ENCODE measurements at places on chromosomes 4 and X. TPM values are rescaled to one million over a fixed set of nuclear protein-coding genes. Genes with fewer than 3 reads are reported as not detected.

- no peaks in the 10 kb centered on the region for H3K27me3 ChIP-seq
- H3K4me3 ChIP-seq = no peak overlapping the region
- DNase-seq = no peak
- no peaks in the 10 kb centered on the region for H3K4me1 ChIP-seq
- peak overlapping the region; percentile 4 for H3K27ac ChIP-seq
- H3K36me3 ChIP-seq = no peaks in the 10 kb centered on the region
These were observed 23.8 kb downstream of the SHROOM3 start for GRCh38 chr4:76458825-76459224.

DNA sequence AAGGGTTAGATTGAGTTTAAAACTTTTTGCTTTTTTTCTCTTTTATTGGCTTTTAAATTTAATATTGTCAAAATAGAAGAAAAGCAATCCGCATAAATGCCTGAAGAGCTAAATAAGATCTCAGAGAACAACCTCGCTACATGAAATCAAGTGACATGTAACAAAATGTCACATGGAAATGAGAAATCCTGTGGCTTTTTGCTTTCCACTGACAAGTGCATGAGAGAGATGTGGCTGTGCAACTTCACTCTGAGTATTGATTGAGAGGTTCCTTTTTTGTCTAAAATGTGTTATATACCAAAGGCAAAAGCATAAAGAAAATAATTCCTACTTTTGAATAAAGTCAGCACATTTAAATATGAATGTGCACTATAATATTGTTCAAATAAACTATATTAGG, 263.5 kb downstream of the MAPK10 start:
- no peak overlapping the region for H3K27ac ChIP-seq
- no peaks in the 10 kb centered on the region for H3K4me1 ChIP-seq
- no peaks in the 10 kb centered on the region for H3K27me3 ChIP-seq
- H3K4me3 ChIP-seq = no peak overlapping the region

- H3K27ac ChIP-seq = no peak overlapping the region
- peaks cover 11% of the 10 kb centered on the region for H3K4me1 ChIP-seq
- H3K4me3 ChIP-seq = no peak overlapping the region
- no peaks in the 10 kb centered on the region for H3K36me3 ChIP-seq
- no peak for DNase-seq
- no peaks in the 10 kb centered on the region for H3K27me3 ChIP-seq
These were observed 21.7 kb upstream of the PAQR3 start for GRCh38 chr4:78960926-78961325.

DNA sequence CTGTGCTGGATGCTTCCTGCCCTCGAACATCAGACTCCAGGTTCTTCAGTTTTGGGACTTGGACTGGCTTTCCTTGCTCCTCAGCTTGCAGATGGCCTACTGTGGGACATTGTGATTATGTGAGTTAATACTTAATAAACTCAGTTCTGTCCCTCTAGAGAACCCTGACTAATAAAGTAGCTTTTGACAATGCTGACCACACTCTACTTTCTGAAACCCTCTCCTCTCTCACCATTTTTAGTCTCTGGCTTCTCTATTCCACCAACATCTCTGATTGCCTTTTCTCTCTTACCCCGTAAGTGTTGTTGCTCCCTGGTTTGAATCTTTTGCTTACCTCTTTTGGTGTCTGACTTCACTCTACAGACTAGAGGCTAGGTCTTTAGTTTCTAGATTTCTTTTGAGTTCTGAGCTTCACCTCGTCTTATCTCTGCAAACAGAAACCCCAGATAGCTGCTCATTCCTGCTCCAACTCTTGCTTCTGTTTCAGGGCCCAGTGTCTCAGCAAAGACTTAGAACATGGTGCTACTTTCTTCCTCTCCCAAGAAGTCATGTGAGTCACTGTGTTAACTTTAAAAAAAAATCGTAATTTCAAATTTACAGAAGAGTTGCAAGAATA, 11.4 kb downstream of the TMSB4X start:
- no peak for DNase-seq
- no peaks in the 10 kb centered on the region for H3K27me3 ChIP-seq
- H3K27ac ChIP-seq = no peak overlapping the region
- H3K4me3 ChIP-seq = no peak overlapping the region

- H3K27me3 ChIP-seq = no peaks in the 10 kb centered on the region
- no peak overlapping the region for H3K27ac ChIP-seq
- no peak overlapping the region for H3K4me3 ChIP-seq
- no peaks in the 10 kb centered on the region for H3K4me1 ChIP-seq
- no peak for DNase-seq
- peaks cover 55% of the 10 kb centered on the region for H3K36me3 ChIP-seq
These were observed 10.3 kb downstream of the GNL3L start for GRCh38 chrX:54540289-54540688.

DNA sequence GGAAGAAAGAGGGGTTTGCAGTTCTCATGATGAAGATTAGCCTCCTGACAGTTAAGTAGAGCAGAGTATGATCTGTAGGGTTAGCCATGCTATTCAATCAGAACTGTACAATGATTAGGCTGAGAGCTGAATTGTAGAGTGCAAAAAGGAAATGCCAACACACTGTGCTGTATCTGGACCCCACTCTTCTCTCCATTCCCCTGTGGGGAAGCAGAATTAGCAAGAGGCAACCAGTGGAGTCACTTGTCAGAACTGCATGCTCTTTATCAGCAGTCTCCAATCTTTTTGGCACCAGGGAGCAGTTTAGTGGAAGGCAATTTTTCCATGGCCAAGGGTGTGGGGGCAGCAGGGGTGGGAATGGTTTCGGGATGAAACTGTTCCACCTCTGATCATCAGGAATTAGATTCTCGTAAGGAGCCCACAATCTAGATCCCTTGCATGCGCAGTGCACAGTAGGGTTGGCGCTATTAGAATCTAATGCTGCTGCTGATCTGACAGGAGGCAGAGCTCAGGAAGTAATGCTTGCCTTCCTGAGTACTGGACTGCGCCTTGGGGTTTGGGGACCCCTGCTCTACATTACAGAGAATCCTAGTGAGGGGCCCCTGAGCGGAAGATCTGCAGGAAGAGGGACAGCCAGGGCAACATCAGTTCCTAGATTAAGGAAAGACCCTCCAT, 19.4 kb downstream of the TBC1D9 start:
- no peak for DNase-seq
- no peak overlapping the region for H3K27ac ChIP-seq
- no peak overlapping the region for H3K4me3 ChIP-seq
- H3K36me3 ChIP-seq = no peaks in the 10 kb centered on the region
- H3K27me3 ChIP-seq = no peaks in the 10 kb centered on the region

GRCh38 chr4:167602157-167602556, 367.9 kb upstream of the SPOCK3 start:
- no peak for DNase-seq
- H3K27ac ChIP-seq = no peak overlapping the region
- H3K27me3 ChIP-seq = no peaks in the 10 kb centered on the region
- H3K36me3 ChIP-seq = no peaks in the 10 kb centered on the region
- H3K4me3 ChIP-seq = no peak overlapping the region
- H3K4me1 ChIP-seq = no peaks in the 10 kb centered on the region

DNA sequence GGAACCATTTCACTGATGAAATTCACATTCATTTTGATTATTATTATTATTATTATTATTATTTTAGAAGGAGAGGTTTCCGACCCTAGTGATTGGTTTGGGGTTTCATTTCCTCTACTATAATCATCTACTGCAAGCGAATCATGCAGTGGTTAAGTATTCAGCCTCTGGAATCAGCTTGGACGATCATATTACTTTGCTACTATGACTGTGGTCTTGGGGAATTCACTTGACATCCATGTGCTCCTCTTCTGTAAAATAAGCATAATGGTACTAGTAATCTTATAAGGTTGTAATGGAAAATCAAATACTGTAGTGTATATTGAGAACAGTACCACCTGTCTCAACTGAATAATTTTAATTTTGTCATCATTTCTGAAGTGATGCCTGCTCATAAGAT, 132.1 kb upstream of the SLC4A4 start:
- no peak overlapping the region for H3K4me3 ChIP-seq
- no peaks in the 10 kb centered on the region for H3K36me3 ChIP-seq
- DNase-seq = no peak
- H3K4me1 ChIP-seq = no peaks in the 10 kb centered on the region
- H3K27me3 ChIP-seq = no peaks in the 10 kb centered on the region
- no peak overlapping the region for H3K27ac ChIP-seq

- no peaks in the 10 kb centered on the region for H3K4me1 ChIP-seq
- H3K27ac ChIP-seq = no peak overlapping the region
- no peaks in the 10 kb centered on the region for H3K36me3 ChIP-seq
- H3K4me3 ChIP-seq = no peak overlapping the region
These were observed 24.1 kb downstream of the PHEX start for GRCh38 chrX:22056235-22056634.

- no peak overlapping the region for H3K27ac ChIP-seq
- no peaks in the 10 kb centered on the region for H3K27me3 ChIP-seq
- DNase-seq = no peak
- no peaks in the 10 kb centered on the region for H3K36me3 ChIP-seq
- H3K4me1 ChIP-seq = no peaks in the 10 kb centered on the region
These were observed 37.9 kb upstream of the CYP2U1 start for GRCh38 chr4:107893171-107894137.

- H3K27me3 ChIP-seq = no peaks in the 10 kb centered on the region
- no peak overlapping the region for H3K4me3 ChIP-seq
- H3K27ac ChIP-seq = no peak overlapping the region
- DNase-seq = no peak
- no peaks in the 10 kb centered on the region for H3K36me3 ChIP-seq
These were observed 121.6 kb upstream of the GRID2 start for GRCh38 chr4:92182006-92182735.

The CLNK gene
- not detected for total RNA-seq

The EDA2R gene
- total RNA-seq = 0.43 TPM

The HOPX gene
- 54.2 TPM for total RNA-seq

The NUP62CL gene
- total RNA-seq = not detected

The FAM3A gene
- total RNA-seq = 69.9 TPM

The FMR1NB gene
- not detected for total RNA-seq

The PPP2R2C gene
- total RNA-seq = 2.2 TPM

Measured in ascending aorta (tissue), 2 donors.